ENCODE measurements at places on chromosomes 7 and 10.

- DNase-seq: no peak
These were observed 26.7 kb downstream of the ERCC6 start for GRCh38 chr10:49512121-49512809.

- no peak for DNase-seq
These were observed 23.1 kb downstream of the KDM7A start for GRCh38 chr7:140153666-140154161.

DNA sequence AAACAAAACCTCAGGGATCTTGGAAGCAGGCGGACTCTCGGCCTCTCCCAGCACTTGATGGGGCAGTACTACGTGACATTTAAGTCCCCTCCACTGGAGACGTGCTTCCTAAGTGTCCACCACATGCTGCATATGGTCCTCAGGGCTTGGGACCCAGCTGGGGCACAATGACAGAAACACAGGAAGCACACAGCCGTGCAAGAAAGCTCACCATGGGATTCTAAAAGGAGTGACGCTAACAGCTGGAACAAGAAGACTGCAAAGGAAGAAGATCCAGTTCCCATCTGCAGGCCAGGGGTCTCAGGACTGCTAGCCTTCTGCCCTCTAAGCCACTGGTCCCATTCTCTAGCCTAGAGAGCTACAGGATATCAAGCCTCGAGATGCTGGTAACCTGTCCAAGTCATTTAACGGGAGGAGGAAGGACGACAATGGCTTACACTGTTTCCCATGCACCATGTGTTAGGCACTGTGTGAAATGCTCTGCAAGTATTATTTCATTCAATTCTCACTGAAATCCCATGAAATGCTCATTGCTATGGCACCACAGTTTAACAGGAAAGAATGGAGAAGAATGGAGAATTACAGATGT, 61.1 kb downstream of the KCNMA1 start:
- DNase-seq: no peak

GRCh38 chr10:130691776-130692175, 555.6 kb downstream of the GLRX3 start:
- no peak for DNase-seq

DNA sequence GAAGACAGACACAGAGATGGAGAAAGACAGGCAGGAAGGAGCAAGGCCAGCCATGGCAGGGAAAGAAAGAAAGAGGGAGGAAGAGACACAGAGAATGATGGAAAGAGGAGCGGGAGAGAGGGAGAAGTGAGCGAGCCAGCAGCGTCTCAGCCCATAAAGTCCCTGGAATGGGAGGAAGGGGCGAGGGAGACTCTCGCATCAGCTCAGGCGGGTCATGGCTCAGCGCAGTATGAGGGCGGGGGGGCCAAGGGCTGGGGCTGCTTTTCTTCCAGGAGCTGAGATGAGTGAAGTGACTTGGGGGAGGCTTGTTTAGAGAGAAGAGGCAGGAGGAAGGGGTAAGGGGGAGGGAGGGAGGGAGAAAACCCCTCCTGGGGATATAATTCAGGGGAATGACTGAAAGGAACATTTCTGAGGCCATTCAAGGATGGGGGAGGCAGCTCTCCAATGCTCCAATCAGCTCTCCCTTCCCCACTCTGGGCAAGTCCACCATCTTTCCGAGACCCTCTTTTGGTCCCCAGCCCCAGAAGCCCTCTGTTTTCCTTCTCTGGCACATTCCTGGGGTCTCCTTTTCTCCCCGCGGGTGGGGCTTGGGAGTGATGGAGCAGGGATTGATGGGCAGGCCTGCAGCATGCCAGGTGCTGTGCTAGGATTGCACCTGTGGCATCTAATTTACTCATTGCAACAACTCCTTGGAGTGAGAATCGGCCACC, 87.9 kb downstream of the HIF1AN start:
- DNase-seq: no peak

DNA sequence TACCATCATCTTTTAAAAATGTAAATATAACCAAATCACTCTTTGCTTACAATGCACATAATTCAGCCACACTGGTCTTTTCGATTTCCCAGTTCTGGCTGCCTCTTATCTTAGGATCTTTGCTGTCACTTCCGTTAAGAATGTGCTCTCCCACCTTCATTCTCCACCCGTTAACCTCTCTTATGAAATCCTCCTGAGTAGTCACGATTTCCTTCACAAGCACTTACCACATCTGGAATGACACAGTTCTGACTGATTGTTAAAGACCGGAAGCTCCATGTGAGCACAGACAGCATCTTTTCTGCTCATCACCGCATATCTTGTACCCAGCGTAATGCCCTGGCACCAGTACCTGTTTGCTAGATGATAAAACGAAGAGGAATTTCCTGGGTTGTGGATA, 84.3 kb downstream of the CUL2 start:
- DNase-seq: no peak

DNA sequence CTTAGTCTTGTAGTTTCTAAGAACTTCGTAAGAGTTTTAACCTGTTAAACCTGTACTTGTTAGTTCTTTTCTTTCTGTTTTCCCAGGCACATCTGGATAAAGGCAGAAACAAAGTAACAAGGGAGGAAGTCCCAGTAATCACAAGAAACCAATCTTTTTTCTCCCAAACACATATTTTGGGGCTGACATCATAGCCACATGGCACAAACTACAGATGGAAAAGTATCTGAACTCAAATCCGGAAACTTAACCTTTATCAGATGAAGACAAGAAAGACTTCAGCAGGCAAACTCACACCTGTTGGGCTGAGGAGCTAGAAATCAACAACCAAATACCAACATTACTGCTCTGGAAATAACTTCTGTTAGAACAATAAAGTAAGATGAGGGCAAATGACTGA, 67.1 kb downstream of the CUBN start:
- no peak for DNase-seq

DNA sequence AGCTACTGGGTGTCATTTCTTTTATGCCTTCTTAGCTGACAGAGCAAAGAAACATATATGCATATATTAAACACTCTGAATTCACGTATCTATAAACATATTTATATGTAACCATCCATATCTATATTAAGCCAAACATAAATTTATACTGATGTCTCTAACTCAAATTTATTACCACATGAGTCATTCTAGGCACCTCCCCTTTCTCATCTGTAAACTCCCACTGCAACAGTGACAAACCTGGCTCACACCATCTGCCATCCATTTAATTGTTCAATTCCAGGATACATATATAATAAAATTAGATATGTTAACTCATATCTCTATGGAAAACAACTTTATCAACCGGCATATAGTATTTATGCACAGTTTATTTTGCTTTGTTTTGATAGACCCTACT, 722.3 kb downstream of the SORCS1 start:
- DNase-seq: no peak

- DNase-seq: no peak
These were observed 781 bp downstream of the GBX1 start for GRCh38 chr7:151166629-151167196.

GRCh38 chr10:68561865-68562649, 1.9 kb downstream of the TET1 start:
- DNase-seq: peak; percentile 58

DNA sequence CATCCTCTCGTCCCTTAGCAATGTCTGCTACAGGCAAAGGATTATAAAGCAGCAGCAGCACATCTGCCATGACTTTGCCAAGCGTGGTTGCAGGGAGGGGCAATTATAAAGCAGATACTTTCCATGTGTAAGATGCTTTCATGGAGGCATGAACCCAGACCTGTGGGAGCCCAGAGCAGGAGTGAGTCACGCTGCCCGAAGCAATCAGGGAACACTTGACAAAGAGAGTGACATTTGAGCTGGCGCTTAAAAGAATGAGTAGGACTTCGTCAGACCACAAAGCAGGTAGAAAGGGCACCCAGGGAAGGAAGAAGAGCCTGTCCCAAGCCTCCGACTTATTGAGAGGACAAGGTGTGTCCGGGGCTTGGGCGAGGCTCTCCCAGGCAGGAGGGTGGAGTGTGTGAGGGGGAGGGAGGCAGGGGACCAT, 147.2 kb downstream of the MYOF start:
- DNase-seq: no peak

DNA sequence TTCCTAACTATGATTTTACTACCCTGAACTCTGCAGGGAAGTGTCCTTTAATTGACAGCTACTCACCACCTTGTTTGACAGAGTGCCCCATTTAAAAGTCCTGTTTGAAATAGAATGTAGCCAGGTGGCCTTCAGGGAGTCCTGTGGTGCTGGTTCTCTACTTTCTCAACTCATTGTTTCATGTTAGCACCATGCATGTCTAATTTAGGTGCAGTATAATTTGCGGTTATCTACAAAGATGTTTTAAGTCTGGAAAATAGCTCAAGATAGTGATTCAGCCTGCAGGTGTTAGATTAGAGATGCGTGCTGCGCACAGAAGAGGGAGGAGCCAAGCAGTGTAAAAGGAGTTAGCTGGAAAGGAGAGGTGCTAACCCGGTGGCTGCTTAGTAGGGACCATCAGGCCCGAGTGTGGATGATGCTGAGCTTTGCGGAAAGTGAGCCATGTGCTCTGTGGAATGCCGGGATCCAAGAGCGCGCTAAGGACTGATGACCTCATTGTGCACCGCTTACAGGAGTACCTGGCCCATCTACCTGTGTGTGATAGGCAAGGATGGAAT, 1.2 kb downstream of the CCM2 start:
- peak; percentile 77 for DNase-seq

DNA sequence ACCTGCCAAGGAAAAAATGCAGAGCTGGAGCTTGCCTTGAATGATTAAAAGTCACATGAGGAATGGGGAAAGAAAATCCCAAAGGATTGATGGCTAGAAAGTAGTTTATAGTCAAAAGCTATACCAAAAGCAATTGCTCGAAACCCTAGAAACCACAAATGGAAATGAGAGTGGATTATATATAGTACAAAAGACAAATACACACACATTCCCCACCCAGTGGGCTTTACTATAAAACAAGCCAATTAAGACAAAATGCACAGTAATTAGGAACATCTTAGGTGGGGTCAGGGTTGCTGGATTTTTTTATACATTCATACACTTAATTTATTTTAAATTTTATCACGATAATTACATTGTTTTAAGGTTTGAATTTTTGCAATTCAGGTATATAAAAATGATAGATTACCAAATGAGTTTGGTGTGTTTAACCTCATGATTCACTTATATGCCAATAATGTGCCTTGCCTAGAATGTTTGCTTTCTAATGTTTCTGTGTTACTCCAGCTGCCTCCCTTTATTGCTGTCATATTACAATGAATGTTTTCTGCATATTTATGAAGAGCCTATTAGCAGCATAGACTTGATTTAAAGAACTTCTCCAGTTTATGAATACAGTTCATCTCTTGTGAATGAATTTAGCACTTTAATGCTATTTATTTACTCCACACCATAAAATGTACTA, 421.3 kb downstream of the EXOC4 start:
- DNase-seq: no peak

GRCh38 chr7:122884186-122884585, 2.1 kb downstream of the CADPS2 start:
- DNase-seq: no peak

DNA sequence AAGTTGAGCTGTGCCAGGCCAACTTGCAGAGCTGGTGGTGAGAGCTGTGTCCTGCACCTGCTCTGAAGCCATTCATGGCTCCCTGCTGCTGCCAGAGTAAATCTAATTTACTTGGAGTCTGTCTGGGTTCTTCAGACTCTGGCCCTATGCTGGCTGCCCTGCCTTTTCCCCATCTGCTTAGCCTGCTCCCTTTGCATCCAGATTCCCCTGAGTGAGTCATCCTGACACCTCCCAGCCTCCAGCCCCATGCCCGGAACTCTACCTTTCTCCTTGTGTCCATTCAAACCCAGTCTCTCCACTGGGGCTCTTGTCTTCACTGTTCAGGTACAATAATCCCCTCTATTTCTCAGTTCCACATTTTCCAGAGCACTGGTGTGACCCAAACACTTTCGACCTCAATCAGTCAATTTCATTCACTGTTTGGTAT, 434.4 kb upstream of the ZMIZ1 start:
- no peak for DNase-seq

DNA sequence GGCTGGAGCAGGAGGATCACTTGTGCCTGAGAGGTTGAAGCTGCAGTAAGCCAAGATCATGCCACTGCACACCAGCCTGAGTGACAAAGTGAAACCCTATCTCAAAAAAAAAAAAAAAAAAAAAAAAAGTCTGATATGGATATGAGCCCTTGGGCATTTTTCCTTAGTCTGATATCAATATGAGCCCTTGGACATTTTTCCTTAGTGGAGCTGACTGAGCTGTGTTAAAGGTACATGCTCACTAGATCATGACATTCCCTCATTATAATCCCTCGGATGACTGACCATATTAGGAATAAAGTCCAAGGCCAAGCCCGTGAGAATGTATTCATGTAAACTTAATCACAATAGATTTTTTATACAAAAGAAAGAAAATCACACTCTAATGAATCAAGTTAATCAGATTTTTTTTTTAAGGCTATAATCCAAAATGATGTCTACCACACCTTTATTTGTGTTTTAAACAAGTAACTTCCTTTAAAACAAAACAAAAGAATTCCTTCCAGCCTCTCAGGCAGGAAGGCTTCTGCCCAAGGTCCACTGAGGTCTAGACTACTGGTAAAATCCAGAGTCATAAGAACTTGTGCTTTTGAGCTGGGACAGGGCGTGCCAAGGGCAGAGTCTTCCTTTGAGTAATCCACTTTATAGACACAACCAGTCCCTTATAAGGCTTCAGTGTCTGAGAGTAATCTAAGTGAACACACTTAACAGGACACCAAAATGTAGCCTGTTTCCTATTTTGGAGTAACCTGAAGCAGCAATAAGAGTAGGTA, 5.5 kb downstream of the PPA1 start:
- no peak for DNase-seq

GRCh38 chr7:89458114-89458513, 662.6 kb upstream of the TEX47 start:
- DNase-seq: no peak

GRCh38 chr10:132062641-132063390, 2.9 kb upstream of the JAKMIP3 start:
- DNase-seq: peak; percentile 33

DNA sequence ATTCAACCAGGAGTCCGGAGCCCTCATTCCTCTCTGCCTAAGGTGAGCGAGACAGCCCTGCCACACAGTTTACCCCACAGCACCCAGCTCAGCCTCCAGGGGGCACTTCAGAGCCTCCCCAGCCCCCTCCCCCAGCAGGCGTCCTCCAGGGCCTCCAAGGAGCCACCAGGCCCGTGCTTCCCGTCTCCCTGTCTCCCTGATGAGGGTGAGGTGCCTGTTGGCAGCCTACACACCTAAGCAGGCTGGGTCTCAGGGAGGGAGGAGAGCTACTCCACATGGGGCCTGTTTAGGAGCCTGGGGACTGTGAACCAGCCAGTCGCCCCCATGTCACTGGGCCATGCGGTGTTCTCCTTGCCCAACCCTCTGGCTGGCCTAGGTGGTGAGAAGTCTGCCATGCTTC, 28.9 kb upstream of the TRIM8 start:
- DNase-seq: no peak

GRCh38 chr10:121418126-121418777, 180.0 kb downstream of the FGFR2 start:
- no peak for DNase-seq

Data from activated CD8-positive, alpha-beta memory T cell treated with anti-CD3 and anti-CD28 coated beads for 24 hours (primary cell).